ENCODE measurements at places on chromosomes 2 and 18. TPM values are rescaled to one million over a fixed set of nuclear protein-coding genes. Genes with fewer than 3 reads are reported as not detected.

Gene HNMT
- total RNA-seq = 0.53 TPM

Gene PROM2
- total RNA-seq = 0.06 TPM

Gene GALR1
- not detected for total RNA-seq

Gene VWA3B
- total RNA-seq = 0.26 TPM

Gene ERCC3
- total RNA-seq = 47.7 TPM

Gene C2orf80
- total RNA-seq = not detected

Gene MAL
- not detected for total RNA-seq

Gene UGT1A4
- total RNA-seq = 0.06 TPM

Gene MC4R
- not detected for total RNA-seq

Gene SCN7A
- 0.01 TPM for total RNA-seq

Gene IL1RN
- total RNA-seq = 0.46 TPM

Gene MAP3K19
- total RNA-seq = not detected

Gene TTR
- not detected for total RNA-seq

Gene ATP8B1
- total RNA-seq = 7.9 TPM

Gene PARD3B
- total RNA-seq = 1.1 TPM

Gene RGPD3
- 0.20 TPM for total RNA-seq

Gene MAP2
- total RNA-seq = 0.82 TPM

Gene IL36RN
- total RNA-seq = 0.14 TPM

Gene DLX2
- total RNA-seq = 0.67 TPM

Gene MSH6
- total RNA-seq = 89.8 TPM

Gene RUFY4
- not detected for total RNA-seq

Gene HJURP
- total RNA-seq = 76.7 TPM

Gene ADD2
- total RNA-seq = 28.7 TPM

Gene KCNJ13
- total RNA-seq = not detected

Gene CYP27A1
- 0.15 TPM for total RNA-seq

Gene FTCDNL1
- total RNA-seq = 3.2 TPM

Gene PROC
- 3.5 TPM for total RNA-seq

Gene TMEFF2
- 0.31 TPM for total RNA-seq

Gene PTPRM
- total RNA-seq = 34.1 TPM

Gene SLC39A10
- 24.9 TPM for total RNA-seq

Gene ZDBF2
- 0.74 TPM for total RNA-seq

Gene EIF5B
- 59.5 TPM for total RNA-seq
